ENCODE measurements at places on chromosomes 6 and 20.

DNA sequence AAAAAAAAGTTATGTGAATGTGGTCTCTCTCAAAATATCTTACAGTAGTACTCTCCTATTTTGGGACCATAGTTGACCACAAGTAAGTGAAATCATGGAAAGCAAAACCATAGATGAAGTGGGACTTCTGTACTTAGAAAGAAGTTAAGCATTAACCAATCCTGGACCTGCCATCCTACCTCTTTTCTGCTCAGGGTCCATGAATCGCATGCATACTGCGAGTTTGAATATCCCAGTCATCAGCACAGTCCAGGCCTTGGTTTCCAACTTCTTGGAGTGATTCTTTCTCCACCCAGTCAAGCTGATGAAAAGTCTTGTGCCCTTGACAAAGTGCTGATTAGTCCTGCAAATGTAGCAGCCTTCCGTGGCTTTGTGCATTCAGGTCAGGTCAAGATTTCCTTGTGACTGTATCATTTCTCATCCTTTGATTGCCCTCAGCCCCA is 46.0 kb downstream of the RNF217 start:
- DNase-seq = no peak

DNA sequence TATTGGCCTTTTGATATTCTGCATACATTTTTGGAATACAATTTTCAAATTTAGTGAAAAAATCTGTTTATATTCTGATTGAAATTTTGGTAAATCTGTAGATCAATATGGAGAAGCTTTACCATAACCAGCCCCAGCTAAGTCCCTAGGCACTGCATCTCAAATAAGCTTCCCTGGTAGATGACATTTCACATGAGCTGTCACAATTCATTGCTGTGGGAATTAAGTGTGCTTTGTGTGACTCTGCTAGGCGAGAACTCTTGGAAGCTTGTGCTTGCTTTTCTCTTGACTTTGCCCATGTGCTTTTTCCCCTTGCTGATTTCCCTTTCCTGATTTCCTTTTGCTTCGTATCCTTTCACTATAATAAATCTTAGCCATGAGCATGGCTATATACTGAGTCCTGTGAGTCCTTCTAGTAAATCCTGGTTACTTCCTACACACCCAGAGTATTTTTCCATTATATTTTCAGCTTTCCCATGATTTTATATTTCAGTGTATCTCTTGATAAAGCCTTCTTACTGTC is 166.5 kb upstream of the MMS22L start:
- no peak for DNase-seq

DNA sequence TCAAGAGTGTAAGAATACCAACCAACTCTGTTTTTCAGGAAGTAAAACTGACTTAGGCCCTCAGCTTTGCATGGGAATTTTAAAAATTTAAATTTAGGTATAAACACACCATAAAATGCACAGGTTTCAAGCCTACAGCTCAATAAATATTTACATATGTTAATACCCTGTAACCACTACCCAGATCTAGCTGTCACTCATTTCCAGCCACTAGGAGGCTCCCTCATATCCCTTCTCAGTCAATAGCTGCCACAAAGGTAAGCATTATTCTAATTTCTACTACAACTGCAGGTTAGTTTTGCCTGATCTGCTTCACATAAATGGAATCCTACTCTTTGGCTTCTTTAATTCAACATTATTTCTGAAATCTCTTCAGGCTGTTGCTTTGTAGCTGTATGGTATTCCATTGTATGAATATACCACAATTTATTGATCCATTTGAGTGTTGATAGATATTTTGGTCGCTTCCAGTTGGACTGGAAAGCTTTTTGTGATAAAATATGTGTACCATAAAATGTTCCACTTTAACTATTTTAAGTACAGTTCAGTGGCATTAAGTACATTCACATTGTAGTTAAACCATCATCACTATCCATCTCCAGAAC is 32.5 kb upstream of the MEI4 start:
- peak; percentile 36 for DNase-seq

DNA sequence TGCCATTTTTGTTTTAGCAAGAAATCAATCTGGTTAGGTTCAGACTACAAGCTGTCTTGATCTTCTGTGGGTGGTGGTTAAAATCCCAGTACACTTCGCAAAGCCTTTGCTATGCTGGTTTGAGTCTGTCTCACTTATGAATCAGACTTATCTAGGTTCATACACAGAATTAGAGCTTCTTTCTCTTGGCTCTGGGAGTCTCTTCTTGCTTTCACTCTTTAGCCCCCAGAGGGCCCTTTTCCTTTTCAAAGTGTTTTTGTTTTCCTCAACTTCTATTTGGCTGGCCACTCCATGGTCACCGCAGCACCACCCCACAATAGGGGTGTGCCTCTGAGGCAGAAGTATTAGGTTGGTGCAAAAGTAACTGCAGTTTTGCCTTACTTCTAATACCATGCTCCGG is 21.3 kb downstream of the ECI2 start:
- no peak for DNase-seq

DNA sequence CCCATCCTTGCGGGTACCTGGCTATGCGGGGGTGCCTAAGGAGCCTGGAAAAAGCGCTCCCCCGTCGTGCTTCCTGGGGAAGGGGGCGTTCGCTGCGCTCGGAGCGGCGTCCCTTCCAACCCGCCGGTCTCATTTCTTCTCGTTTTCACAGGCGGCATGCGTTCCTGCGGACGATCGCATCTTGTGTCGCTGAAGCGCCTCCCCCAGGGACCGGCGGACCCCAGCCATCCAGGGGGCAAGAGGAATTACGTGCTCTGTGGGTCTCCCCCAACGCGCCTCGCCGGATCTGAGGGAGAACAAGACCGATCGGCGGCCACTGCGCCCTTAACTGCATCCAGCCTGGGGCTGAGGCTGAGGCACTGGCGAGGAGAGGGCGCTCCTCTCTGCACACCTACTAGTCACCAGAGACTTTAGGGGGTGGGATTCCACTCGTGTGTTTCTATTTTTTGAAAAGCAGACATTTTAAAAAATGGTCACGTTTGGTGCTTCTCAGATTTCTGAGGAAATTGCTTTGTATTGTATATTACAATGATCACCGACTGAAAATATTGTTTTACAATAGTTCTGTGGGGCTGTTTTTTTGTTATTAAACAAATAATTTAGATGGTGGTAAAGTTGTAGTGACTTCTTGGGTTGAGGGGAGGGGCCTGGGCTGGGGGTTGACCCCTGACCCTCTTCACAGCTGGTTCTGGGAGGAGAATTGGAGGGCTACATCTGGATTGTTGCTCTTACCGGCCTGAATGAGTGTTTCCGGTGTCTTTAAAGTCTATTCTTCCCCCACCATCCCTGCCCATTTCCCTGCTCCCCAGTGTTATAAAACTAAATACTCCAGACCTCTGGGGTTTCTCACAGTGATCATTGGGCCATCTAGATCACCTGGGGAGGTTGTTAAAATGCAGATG is 1.1 kb downstream of the ID1 start:
- DNase-seq = peak; percentile 51

- DNase-seq = no peak
Observed at GRCh38 chr6:1838604-1839213, 229.0 kb downstream of the FOXC1 start.

DNA sequence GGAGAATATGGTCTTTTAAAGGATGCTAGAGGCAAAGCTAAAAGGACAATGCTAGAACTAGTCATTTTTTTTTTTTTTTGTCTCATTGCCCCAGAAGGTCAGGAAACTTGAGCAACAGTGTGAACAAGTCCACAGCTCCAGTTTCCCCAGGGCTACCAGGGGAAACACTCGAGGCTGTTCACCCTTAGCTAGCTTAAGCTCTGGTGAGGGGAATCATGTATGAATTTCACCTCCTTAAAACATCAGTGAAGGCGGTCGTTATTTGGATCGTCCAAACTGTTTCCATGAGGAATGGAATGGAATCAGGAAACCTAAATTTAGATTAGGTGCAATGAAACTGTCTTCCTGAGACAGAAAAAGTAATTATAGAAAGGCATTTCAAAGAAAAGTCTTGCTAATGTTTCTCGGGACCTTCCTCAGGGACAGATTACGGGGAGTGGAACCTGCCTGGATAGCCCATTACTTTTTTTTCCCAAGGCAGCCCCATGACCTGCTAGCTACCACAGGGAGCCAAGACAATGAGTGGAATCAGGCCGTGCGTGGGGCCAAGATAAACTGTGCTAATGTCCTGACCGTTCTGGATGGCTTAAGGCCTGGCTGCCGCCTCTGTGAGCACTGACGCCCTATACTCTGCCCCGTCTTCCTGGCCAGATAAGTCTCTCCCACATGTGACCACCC is 164.8 kb upstream of the SGK1 start:
- DNase-seq = no peak

DNA sequence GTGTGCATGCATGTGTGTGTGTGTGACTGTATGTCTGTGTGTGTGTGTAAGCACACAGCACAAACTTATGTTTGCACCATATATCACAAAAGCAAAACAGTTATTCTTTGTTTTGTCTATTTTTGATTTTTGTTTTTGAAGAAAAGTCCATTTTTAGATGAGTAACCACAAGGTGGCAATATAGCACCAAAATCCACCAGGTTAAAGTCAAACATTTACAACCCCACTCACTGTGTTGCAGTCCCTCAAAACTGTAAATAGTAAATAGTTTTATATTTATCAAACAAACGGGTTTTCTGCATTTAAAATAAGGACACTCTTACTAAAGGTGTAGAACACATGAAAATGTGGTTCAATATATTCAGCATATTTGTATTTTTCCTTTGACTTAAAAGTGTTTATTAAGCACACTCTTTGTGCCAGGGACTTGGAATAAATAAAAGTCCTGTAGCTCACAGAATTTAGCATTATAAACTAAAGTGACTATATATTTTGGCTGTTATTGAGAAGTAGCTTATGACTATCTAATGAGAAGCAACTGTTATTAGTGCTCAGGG is 118.5 kb downstream of the GFRAL start:
- peak; percentile 8 for DNase-seq

GRCh38 chr20:21725892-21726291 is 20.4 kb downstream of the PAX1 start:
- DNase-seq = no peak

DNA sequence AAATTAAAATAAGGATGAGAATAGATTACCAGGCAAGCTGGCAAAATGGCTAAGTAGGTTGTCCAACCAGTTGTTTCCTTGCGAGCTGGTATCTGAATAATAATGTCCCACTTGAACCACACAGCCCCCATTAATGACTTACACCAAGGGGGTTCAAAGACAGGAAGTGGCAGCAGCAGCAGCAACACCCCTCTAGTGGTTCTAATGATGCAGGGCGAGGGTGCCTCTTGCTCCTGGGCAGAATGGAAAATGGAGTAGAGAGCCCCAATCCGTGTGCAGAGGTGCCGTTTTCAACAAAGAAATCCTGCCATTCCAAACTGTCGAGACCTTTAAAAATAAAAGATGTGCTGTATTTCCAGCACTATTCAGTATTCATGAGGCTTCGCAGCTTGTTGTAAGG is 218.1 kb downstream of the TSHZ2 start:
- no peak for DNase-seq

GRCh38 chr6:161374971-161375873 is 101.4 kb upstream of the AGPAT4 start:
- DNase-seq = no peak

DNA sequence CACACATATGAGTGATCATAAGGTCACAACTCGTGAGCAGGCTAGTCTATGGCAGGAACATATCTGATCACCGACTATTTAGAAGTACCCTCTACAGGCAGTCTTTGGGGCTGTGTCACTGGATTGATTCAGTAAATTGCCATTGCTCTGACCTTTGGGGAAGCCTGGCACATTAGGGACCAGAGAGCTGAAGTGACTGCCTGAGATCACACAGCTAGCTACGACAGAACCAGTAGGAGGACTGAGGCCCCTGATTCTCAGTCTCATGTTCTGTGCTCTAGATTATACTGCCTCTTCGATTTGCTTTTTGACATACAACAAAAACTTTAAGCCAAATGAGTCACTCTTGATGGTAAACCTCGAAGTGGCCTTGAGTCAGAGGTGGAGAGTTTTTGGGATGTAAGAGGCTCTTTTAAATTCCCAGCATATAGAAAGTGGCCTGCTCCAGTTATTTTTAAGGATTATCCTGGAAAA is 247.5 kb upstream of the SUPT3H start:
- DNase-seq = no peak

DNA sequence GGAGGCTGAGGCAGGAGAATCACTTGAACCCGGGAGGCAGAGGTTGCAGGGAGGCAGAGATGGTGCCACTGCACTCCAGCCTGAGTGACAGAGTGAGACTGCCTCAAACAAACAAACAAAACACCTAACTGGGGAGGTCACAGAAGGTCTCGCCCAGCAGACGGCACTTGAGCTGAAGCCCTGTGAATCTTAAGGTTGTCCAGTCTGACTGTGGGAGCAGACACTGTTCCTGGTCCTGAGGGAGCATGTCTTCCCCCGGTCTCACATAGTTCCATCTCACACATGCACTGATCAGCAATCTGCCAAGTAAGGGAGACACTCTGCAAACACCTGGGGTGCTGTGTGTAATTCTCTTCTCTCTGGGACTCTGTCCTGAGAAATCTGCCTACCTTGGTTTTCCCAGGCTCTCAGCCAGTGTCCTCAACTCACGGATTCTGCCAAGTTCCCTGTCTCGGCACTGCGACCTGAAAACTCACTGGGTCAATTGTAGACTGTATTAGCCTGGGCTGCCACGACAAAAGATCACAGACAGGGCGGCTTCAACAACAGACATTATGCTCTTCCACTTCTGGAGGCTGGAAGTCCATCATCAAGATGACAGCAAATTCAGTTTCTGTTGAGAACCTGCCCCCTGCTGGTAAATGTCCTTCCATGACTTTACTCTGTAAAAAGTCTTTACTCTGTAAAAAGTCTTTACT is 94.3 kb downstream of the JPH2 start:
- DNase-seq = peak; percentile 36

DNA sequence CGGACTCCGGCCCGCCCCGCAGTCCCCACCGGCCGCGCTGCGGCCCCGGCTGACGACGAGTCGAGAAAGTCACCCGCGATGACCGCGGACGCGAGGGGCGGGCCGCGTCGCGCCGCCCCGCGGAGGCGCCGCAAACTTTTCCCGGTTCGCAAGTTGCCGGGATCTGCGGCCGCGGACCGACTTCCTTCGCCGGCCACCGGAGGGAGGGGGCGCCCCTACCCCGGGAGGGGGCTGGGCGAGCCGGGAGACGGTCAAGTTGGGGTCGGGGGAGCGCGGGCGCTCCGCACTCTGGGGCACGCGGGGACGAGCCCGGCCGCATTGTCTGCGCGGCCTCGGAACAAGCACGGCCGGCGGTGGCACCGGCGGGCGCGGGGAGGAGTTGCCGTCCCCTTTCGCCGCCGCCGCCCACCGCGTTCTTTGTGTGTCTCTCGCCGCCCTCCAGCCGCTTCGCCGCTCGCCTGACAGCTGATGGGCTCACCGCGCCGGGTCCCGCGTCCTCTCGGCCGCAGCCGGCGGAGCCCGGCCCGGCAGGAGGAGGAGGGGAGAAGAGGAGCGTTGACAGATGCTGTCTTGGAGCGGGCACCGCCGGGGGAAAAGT is 131.6 kb downstream of the OGFRL1 start:
- DNase-seq = no peak

DNA sequence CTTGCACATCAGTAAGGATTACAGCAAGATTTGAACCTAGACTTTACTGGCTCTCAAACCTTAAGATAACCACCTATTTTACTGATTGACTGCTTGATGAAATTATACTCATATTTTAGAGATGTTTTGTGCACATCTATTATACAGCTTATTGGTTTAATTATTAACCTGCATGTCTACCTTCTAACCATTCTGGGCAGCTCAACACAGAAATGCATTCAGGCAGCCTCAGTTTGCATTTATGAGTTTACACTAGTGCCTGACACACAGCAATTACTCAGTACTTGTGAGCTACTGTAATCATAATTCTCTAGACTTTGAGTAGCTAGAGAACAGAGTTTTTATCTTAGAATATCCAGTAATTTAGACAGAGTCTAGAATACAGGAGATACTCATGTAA is 273.9 kb upstream of the THEMIS start:
- DNase-seq = no peak

- DNase-seq = no peak
Observed at GRCh38 chr20:5148581-5148980, 21.8 kb downstream of the CDS2 start.
